ENCODE measurements at places on chromosomes 4 and X.

DNA sequence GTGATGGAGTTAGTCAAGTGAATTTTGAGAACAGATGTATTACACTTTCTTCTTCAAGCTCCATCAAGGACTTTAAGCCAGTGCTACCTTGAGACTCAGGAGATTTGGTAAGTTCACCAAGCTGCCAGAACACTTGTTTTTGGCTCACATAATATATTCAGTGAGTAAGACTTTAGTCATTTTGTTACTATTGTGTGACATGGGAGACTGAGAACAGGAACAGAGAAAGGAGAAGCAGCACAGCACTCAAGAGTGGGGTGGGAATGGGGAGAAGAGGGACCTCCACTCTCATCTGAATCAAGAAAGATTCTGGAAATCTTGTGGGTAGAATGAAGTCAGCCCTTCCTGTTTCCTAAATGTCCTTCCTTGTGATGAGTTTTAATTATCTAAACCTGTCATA lies 87.3 kb upstream of the TET2 start:
- DNase-seq, result no peak

- DNase-seq, result no peak
Measured at GRCh38 chr4:152024881-152025280, 264.1 kb upstream of the GATB start.

GRCh38 chr4:142194905-142195304 lies 558.5 kb downstream of the IL15 start:
- DNase-seq, result no peak

DNA sequence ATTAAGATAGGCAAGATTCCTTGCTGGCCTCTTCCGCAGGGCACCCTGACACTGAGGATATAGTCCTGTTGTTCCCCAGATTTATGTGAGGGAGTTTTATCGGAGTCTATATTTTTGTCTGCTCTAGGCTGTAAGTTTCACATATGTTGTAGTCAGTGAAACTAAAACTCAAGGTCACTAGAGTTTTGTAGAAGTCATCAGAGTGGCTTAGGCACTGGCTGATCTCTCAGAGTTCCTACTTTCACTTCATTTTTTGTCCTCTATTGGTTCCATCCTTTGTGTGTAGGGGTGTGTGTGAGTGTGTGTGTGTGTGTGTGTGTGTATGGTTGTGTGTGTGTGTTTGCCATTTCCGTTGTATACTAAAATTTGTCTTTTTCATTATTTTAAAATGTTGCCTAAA lies 577.5 kb downstream of the IQCM start:
- no peak for DNase-seq

GRCh38 chr4:138696058-138696457 lies 319.5 kb upstream of the NOCT start:
- no peak for DNase-seq

GRCh38 chr4:159047478-159048165 lies 55.3 kb upstream of the RAPGEF2 start:
- DNase-seq, result no peak

DNA sequence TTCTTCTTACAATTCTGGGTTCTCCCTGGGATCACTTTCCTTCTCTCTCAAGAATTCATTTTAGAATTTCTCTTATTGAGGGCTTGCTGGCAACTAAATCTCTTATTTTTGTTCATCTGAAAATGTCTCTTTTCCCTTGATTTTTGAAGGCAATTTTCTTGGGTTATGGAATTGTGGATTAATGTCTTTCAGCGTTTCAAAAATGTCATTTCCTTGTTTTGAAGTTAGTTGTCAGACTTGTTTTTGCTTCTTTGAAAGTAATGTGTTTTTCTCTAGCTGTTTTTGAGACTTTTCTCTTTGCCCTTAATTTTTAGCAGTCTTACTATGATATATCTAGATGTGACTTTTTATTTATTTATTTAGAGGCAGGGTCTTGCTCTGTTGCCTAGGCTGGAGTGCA lies 205.7 kb downstream of the CHIC2 start:
- no peak for DNase-seq

DNA sequence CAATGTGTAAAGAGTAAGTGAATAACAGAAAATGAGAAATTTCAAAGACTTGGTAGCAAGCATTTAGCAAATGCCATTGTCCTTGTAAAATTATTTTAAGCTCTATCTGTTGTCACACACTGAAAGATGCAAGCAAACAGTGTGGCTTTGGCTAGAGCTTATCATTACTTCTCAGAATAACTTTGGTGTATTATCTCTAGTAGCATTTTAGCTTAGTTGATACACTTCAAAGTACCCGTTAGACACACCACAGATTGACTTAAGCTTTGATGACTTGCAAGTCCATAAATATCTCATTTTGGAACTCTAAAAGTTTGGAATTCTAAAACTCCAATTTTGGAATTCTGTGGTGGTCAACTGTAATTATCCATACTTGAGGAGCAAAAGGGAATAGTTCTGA lies 98.6 kb downstream of the PDLIM5 start:
- DNase-seq, result no peak

- DNase-seq, result no peak
Measured at GRCh38 chr4:96483308-96484030, 643.6 kb downstream of the PDHA2 start.

All from stimulated activated CD8-positive, alpha-beta memory T cell treated with anti-CD3 and anti-CD28 coated beads, Interleukin-4, amount 100 ng/mL, for 4 hours (primary cell).